Skin of body (tissue), 3 donors: ENCODE measurements at places on chromosomes 5 and 9. TPM values are rescaled to one million over a fixed set of nuclear protein-coding genes. Genes with fewer than 3 reads are reported as not detected.

DNA sequence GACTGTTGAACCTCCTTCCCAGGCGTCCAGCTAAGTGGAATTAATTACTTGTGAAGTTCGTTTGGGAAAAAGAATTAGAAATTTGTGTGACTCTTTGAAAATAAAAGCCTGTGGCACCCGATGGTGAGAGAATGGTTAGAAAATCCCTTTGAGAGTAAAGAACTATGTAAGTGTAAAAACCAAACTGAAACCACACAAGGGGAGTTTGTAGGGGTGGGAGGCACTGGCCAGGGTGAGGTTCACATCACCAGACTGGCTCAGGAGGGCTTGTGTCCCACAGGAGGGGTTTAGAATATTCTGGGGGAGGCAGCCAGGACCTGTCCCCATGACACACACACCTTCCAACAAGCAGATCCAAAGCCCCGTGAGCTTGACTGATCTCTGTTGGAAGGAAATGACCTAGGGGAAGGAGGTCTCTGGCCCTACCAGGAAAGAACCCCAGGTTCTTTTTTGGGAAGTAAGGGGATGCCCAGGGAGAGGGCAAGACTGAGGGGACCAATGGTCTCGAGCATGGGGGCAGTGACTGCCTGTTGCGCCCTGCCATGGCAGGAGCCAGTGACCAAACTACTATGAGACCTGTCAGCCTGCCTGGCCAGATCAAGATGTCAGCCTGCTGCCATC is 4.3 kb downstream of the SPATA24 start:
- no peak for DNase-seq

DNA sequence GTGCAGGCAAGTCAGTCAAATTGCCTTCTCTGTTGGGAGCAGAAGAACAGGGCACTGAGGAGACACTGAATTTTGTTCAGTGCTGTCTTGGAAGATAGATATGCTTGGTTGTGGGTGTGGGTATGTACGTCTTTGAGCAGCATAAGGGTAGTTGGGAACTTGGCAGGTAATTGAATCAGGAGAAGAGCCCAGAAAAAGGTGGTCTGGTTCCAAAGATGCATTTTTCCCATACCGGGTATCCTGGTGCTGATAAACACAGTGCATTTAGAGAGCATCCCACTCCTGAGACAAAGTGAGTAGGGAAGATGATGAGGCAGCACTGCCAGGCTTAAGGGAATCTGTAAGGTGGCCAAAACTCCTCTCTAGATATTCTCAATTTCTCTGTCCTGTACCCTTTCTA is 40.6 kb downstream of the TEK start:
- no peak for DNase-seq

DNA sequence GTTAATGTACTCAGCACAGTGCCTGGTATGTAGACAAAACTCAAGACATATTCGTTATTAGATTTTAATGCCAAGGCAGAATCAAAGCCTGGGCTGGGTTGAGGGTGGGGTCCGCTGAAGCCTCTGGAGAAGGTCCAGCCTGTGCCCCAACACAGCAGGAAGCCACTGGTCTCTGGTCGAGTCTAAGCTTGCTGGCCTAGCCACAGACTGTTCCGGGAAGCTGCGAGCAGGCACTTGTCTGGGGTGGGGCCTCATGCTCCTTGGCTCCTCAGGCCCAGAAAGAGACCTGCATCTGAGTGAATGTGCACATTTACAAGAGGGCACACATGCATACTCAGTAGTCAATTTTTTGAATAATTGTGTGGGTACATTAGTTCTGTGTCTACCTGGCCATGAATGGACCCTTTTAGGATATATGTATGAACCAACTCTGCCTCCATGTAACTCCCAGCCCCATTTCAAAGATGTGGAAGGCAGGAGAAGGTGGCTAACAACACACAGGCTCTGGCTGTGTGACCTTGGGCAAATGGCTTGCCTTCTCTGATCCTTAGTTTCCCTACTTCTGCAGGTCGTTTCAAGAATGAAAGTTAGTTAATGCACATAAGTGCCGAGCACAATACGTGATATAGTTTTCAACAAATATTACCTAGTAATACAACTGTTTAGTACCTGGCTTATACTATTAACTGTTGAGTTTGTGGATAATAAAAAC is 18.3 kb downstream of the FAT2 start:
- DNase-seq: no peak

GRCh38 chr5:169242175-169242848 is 58.6 kb downstream of the SLIT3 start:
- DNase-seq: no peak

- no peak for DNase-seq
These were observed 7.7 kb downstream of the TPM2 start for GRCh38 chr9:35682051-35682450.

Gene FGD3
- total RNA-seq: 5.9 TPM

Gene CNTNAP3B
- total RNA-seq: 7.6 TPM

Gene SLC6A19
- total RNA-seq: not detected
